ENCODE measurements at places on chromosomes 3 and 15. TPM values are rescaled to one million over a fixed set of nuclear protein-coding genes. Genes with fewer than 3 reads are reported as not detected.
A peak's percentile ranks its signal among the peaks of the same experiment; 100 is the strongest.

DNA sequence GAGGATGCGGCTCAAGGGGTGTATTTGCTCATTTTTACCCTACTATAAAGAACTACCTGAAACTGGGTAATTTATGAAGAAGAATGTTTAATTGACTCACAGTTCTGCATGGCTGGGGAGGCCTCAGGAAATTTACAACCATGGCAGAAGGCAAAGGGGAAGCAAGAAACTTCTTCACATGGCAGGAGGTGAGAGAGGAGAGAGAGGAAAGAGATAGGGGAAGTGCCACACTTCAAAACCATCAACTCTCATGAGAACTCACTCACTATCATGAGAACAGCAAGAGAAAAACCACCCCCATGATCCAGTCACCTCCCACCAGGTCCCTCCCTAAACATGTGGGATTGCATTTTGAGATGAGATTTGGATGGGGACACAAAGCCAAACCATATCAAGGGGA is 192.7 kb downstream of the DIPK2A start:
- no peaks in the 10 kb centered on the region for H3K4me1 ChIP-seq
- H3K27me3 ChIP-seq: peaks cover 6% of the 10 kb centered on the region
- no peak overlapping the region for H3K27ac ChIP-seq
- no peak overlapping the region for H3K4me3 ChIP-seq
- no peak for DNase-seq

C3orf70 gene
- total RNA-seq: not detected

DNA sequence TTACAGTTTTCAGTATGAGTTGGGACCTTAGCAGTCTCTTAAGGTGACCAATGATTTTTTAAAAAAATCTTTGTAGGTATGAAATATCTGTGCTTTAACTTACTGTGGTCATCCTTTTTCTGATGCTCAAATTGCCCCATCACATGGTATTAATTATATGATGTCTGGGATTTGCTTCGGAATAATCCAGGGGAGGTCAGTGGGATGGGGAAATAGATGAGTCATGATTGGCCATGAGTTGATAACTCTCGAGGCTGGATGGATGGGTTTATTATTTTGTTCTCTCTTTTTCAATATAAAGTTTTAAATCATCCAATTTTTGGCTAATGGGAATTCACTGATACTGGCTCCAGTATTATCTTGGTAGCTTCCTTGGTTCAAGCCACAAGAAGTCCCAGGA is 370.3 kb upstream of the TPM1 start:
- no peak overlapping the region for H3K4me3 ChIP-seq
- H3K4me1 ChIP-seq: no peaks in the 10 kb centered on the region
- H3K27me3 ChIP-seq: no peaks in the 10 kb centered on the region
- no peak overlapping the region for H3K27ac ChIP-seq
- no peaks in the 10 kb centered on the region for H3K36me3 ChIP-seq

FGD5 gene
- not detected for total RNA-seq

GRCh38 chr3:13010780-13011572 is 62.3 kb downstream of the IQSEC1 start:
- peak overlapping the region; percentile 97 for H3K27ac ChIP-seq
- H3K36me3 ChIP-seq: peaks cover 9% of the 10 kb centered on the region
- peaks cover 80% of the 10 kb centered on the region for H3K4me1 ChIP-seq
- peak; percentile 27 for DNase-seq

DNA sequence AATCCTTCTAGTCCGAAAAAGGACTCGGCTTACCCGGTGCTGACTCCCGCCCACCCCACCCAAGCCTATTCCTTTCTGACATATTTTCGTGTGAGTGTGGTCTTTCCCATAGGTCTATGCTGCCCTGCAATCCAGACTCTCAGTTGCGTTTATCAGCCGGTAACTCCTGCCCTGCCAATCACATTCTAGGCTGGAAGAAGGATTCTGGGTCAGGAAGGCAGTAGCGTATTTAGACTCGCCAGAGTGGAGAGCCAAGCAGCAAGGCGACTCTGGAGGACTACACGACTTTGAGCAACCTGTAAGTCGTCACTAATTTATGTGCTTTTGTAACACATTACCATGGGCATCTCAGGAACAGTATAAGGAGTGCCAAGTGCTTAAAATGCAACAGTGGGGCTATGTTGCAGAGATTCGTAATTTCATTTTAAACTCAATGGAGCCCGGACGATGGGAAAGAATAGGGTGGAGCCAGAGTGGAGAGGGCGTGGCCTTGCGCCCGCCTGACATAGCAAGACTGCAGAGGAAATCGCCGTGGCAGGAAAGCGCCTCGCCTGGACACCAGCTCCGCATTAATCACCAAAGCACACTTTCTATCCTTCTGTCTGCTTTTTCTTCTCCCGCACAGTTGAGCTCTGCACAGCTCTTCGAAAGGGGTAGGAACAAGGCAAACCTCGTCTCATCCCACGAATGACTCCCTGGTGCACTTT is 1044.2 kb downstream of the AGBL1 start:
- DNase-seq: no peak
- no peaks in the 10 kb centered on the region for H3K36me3 ChIP-seq
- H3K4me1 ChIP-seq: no peaks in the 10 kb centered on the region
- H3K27ac ChIP-seq: no peak overlapping the region
- no peak overlapping the region for H3K4me3 ChIP-seq

DCLK3 gene
- not detected for total RNA-seq

RYK gene
- 19.5 TPM for total RNA-seq

SCN11A gene
- 0.05 TPM for total RNA-seq

Data from activated naive CD4-positive, alpha-beta T cell treated with anti-CD3 and anti-CD28 coated beads for 36 hours (primary cell).